ENCODE measurements at places on chromosomes 4 and X. TPM values are rescaled to one million over a fixed set of nuclear protein-coding genes. Genes with fewer than 3 reads are reported as not detected.

DNA sequence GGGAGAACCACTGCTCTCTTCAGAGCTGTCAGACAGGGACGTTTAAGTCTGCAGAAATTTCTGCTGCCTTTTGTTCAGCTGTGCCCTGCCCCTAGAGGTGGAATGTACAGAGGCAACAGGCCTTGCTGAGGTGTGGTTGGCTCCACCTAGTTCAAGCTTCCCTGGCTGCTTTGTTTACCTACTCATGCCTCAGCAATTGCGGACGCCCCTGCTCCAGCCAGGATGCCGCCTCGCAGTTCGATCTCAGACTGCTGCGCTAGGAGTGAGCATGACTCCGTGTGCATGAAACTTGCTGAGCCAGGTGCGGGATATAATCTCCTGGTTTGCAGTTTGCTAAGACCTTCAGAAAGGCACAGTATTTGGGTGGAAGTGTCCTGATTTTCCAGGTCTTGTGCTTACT, 70.9 kb downstream of the MAGEB5 start:
- DNase-seq = no peak

GRCh38 chrX:155048977-155049619, 21.8 kb downstream of the CMC4 start:
- peak; percentile 46 for DNase-seq

- no peak for DNase-seq
These were observed 118.4 kb downstream of the ASB9 start for GRCh38 chrX:15151267-15152186.

GRCh38 chr4:53767482-53767881, 176.2 kb upstream of the LNX1 start:
- DNase-seq = peak; percentile 6

DNA sequence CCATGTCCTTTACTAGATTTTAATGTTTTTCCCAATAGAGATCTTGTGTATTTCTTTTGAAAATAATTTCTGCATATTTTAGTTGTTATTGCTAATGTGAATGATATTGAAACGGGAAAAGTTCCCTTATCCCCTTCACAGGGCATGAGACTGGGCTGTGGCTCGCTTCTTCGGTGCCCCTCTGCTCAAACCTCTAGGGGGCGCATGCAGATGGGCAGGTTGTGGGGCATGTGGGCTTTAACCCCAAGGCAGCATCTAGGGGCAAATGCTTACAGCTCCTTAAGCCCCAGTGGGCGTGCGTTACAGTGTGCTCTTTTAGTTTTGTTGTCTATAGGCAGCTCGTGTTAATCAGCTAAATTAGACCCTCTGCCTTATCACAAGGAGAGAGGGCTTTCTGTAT, 194.7 kb downstream of the OPHN1 start:
- DNase-seq = no peak

DNA sequence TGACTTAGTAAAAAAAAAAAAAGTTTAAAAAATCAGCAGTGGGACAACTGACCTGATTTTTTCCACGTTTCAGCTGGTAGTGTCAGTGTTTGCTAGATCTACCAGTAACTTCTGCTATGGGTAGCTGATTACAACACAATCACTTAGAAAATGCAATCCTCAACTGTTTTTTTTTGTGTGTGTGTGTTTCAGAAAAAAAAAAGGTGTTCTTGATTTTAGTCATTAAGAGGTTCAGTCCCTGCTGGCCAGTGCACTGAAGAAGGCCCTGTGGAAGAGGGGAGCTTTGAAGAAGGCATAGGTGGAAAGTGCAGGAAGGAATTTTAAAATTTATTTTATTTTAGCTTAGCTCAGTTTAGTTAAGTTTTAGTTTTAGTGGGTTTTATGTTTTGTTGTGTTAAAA, 46.9 kb downstream of the SH2D1A start:
- no peak for DNase-seq

Gene BGN
- total RNA-seq = not detected

Measured in A172 (cell line).